ENCODE measurements at places on chromosomes 5 and 9.

DNA sequence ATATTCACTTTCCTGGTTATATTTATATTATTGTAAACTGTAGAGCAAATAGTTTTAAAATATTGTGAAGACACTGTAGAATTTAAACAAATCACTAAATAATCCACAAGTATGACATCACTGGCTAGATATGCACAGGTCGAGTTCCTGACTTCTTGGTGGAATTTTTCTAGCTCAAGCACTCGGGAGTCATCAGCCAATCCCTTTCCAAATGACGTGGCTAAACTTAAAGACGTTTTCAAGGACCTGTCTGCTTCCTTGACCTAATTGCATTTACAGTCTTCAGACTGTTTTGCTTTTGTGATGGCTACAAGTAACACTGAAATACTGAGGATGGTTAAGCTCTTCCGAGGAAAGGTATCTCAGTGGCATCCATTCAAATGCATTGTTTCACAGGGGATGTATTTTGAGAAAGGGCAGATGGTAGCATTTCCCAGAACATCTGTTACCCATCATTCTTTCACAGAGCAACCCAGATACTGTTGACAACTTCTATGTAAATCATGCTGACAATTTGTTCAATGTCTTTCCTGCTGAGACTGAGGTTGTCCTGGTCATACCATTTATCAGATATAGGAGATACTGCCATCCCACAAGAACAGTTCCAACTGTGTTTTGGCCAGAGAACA lies 262.8 kb downstream of the CDH10 start:
- no peak for DNase-seq

GRCh38 chr9:8457816-8458215 lies 658.2 kb upstream of the DMAC1 start:
- DNase-seq: no peak

GRCh38 chr9:127940593-127940992 lies 2.9 kb upstream of the DPM2 start:
- DNase-seq: no peak

- peak; percentile 52 for DNase-seq
These were observed 166.3 kb upstream of the ZNF608 start for GRCh38 chr5:124912638-124913328.

DNA sequence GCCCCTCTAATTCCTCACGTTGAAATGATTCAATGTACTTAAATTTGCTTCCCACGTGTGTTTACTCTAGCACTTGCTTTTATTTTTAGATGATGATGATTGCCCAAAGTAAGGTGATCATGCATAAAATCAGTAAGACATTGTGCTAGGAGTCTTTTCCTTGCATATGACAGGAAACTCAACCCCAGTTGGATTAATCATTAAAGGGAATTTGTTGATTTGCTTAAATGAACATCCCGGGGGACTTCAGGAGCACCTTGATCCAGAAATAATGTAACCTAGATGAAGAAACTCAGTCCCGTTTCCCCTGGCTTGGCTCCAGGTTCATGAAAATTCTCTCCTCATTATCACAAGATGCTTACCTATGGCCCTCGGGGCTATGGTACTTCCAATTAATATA lies 106.1 kb upstream of the STC2 start:
- no peak for DNase-seq

DNA sequence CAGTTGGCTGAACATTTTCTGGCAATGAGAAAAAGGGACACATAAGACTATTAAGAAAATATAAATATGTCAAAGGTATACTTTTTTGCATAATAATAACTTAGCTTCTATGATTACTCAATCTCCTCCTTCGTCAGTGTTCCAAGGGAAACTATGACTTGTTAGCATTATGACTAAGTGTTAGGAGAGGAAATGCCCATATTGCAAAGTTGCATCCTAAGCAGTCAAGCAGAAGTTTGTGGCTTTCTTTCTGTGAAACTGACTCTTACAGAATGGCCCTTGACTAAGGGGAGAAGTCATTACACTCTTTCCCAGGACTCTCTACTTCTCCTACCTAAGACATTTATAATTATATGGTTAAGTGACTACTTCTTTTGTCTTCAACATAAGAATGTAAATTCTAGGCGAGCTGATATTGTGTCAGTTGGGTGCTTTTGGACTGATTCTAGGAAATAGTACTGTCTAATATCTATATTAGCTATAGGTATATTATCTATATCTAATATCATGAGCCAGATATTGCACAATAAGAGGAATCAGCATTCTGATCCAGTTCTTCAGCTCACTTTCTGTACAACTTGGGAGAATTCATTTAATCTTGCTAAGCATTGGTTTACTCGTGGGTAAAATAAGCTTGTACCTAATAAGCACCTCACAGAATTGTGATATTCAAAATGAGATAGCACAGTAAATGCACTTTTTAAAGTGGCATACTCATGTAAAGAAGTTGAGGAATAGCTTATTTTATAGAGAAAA lies 16.4 kb upstream of the SPINK6 start:
- DNase-seq: peak; percentile 95

- no peak for DNase-seq
These were observed 92.7 kb downstream of the DAB2IP start for GRCh38 chr9:121744002-121744686.

GRCh38 chr5:136040746-136041415 lies 12.1 kb downstream of the TGFBI start:
- no peak for DNase-seq

- no peak for DNase-seq
These were observed 60.4 kb downstream of the GHR start for GRCh38 chr5:42483472-42484154.

DNA sequence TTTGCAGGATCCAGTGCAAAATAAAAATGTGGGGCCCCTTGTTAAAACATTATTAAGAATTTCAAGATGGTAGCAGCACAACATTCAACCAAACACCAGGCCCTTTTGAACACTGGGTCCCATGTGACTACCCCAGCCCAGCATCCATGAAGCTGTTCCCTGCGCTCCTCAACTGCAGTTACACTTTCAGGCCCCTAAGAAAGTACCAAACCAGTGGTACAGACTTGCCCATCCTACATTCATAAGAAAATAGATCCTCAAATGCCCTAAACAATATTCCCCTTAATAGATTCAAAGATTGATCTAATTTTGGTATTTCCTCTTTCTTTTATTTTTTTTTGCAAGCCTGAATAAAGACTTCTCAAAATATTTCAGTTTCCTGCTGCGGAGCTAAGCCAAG lies 201.7 kb downstream of the EFNA5 start:
- DNase-seq: no peak

DNA sequence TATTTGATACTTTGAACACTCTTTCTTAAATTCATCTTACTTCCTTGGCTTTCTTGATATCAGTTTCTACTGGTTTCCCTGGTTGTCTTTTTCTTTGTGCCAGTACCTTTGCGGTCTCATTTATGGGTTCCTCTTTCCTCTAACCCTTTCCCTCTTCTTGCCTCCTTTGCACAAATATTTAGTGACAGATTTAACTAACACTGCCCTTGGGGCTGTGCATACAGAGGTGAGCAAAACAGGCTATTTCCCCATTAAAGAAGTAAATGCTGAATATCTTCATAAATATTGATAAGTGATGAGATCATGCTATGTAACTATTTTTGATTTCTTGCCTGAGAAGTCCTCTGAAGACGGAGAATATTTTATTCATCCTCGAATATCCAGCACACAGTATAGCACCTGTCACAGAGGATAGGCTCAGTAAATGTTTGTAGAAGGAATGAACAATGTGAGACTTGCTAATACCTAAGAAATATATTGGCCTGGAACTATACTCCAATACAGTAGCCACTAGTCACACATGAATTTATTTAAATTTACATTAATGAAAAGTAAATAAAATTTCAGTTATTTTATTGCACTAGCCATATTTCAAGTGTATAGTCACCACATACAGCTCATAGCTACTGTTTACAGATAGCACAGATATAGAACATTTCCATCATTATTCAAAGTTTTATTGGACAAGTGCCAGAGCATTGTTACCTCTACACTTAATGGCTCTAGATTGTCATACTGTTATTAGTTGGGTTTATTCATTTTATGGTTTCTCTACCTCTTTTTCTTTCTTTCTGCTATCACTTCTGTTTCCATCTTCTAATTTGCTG lies 90.4 kb downstream of the RIC1 start:
- no peak for DNase-seq

DNA sequence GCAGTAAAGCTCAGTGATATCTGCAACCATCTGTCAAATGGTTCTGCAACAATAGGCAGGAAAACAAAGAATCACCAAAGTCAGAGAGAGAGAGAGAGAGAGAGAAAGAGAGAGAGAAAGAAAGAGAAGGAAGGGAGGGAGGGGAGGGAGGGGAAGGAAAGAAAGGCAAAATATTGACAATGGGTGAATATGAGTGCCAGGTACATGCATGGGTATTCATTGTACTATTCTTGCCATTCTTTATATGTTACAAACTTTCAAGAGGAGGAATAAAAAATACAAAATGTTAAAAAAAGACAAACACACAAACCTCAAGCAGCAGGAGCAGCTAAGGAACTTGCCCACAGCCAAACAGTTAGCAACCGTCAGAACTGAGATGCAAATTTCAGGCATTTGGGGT lies 350.8 kb upstream of the RFX3 start:
- no peak for DNase-seq

DNA sequence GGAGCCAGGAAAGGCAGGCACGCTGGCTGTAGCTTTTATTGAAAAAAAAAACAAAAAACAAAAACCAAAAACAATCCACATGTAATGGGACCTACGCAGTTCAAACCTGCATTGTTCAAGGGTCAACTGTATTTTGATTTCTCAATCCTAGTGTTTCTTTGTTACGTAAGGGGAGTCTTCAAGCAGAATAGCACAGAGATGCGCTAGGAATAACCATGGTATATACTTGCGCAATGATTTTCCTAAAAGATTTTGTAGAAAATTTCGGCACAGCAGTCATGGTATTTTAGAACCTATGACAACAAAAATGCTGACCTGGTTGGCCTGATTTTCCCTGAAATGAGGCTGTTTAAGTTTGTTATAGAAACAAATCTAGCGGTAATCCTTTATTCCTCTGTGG lies 1110.5 kb upstream of the WWC1 start:
- DNase-seq: no peak

DNA sequence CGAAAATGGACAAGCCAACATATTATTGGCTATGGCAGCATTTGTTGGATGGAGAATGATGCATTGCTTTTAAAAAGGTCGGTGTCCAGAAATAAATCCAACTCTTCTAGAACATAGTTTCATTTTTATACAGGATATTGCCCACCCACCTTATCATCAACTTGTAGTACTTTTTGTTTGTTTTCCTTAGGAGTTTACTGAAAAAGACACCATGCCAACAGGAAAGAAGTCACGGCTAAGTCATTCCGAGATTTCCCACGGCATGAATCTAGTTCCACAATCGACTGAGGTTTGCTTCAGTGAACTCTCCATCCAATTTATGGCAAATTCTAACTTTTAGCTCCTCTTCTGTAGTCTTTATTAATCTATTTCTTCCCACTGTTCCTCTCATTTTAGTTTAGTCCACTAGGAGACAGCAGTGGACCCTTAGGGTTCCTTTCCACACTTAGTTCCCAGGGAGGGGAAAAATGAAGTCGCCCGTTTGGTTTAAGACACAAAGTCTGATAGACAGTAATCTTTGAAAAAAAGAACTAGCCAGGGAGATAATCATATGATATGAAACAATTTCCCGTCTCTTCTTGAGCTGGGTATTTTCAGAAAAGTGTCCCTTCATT lies 237.5 kb downstream of the AP3B1 start:
- DNase-seq: no peak

DNA sequence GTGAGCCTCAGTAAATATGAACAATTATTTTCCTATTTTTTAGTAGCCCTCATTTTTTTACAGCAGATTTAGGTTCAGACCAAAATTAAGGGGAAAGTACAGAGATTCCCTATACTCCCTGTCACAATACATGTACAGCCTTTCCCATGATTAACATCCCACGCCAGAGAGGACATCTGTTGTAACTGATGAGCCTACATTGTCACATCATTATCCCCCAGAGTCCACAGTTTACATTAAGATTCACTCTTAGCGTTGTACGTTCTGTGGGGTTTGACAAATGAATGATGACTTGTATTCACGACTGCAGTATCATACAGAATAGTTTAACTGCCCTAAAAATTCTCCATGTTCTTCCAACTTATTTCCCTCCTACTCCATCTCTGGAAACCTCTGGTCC lies 262.3 kb upstream of the MSX2 start:
- DNase-seq: no peak

GRCh38 chr5:173751266-173751600 lies 134.8 kb upstream of the BOD1 start:
- no peak for DNase-seq

- DNase-seq: no peak
These were observed 1.2 kb upstream of the NELFB start for GRCh38 chr9:137253717-137254623.

All from suppressor macrophage (primary cell).